ENCODE measurements at places on chromosomes 5 and 9. TPM values are rescaled to one million over a fixed set of nuclear protein-coding genes. Genes with fewer than 3 reads are reported as not detected.

DNA sequence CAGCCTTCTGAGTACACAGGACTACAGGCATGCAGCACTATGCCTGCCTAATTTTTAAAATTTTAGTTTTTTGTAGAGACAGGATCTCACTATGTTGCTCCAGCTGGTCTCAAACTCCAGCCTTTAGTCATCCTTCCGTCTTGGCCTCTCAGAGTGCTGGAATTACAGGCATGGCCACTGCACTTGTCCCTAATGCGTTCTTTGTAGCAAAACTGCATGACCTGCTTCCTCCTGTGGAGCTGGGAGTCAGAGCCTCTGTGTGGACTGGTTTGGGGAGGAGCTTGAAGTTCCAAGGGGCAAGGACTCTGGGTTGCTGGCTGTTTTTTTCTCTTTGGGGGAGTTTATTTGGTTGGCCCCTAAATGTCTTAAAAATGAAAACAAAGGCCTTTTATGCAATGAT lies 22.7 kb upstream of the ANKRD34B start:
- DNase-seq, result peak; percentile 31

GRCh38 chr9:134435550-134436378 lies 109.5 kb downstream of the RXRA start:
- no peak for DNase-seq

GRCh38 chr9:72790989-72791388 lies 161.9 kb downstream of the ALDH1A1 start:
- DNase-seq, result no peak

GRCh38 chr9:134895908-134896833 lies 15.6 kb downstream of the FCN2 start:
- DNase-seq, result no peak

DNA sequence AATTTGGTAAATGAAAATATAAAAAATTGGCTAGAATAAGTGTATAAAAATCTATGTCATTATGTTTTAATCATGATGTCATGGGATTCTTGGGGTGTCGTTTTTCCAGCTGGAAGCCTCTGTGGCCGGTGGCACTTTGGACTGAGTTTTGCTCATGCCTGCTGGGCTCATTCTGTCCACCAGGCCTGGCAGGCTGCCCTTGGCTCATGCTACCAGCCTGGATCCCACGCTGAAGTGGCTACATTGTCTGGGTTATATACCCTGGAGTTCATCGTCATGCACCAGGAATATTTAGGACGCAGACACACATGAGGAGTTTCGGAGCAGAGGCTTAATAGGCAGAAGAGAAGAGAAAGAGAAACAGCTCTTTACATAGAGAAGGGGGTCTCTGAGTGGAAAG lies 1913.7 kb upstream of the WWC1 start:
- DNase-seq, result no peak

DNA sequence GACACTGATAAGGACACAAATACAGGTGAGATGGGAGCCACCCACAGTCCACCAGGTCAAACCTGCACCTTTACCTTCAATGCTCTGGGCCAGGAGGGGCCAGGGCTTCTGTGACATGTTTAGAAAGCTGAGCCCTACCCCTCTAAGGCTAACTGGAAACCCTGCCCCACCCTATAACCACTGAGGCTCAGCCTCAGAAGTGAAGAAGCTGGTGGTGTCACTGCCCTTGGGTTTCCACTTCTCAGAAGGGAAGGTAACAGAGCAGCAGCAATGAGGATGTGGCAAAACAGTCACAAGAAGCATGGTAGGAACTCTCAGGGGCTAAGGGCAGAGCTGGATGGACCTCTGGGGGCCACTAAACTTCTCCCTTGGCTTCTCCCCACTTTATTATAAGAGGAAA lies 6.0 kb downstream of the PDGFRB start:
- DNase-seq, result no peak

KIF20A gene
- total RNA-seq, result 128 TPM

PAXX gene
- 31.5 TPM for total RNA-seq

SHROOM1 gene
- total RNA-seq, result 2.0 TPM

PKD2L2 gene
- total RNA-seq, result not detected

Measured in neural progenitor cell (in vitro differentiated cells).